ENCODE measurements at places on chromosomes 11 and 22.
A peak's percentile ranks its signal among the peaks of the same experiment; 100 is the strongest.

GRCh38 chr22:50027639-50028537, 15.3 kb upstream of the IL17REL start:
- peaks cover 4% of the 10 kb centered on the region for H3K36me3 ChIP-seq
- peak overlapping the region; percentile 52 for H3K4me3 ChIP-seq
- DNase-seq = no peak

DNA sequence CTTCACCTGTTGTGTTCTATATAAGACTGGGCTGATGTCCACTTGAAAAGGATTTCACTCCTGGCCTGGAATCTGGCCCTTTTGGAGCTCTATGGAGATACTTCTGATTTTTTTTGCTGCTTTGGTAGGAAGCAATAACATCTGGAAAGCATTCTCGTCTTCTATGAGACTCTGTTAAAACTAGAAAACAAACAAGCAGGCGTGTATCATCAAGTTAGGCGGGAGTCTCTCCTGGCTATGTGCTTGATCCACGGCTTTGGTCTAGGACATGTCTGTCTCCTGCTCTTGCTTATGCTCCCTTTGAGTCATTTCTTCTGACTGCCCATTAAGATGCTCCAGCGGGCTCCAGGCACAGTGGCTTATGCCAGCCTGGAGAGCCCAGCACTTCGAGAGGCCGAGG, 121.4 kb upstream of the TTC12 start:
- H3K4me3 ChIP-seq = no peak overlapping the region
- no peaks in the 10 kb centered on the region for H3K4me1 ChIP-seq
- H3K27ac ChIP-seq = no peak overlapping the region
- peaks cover 64% of the 10 kb centered on the region for H3K27me3 ChIP-seq

DNA sequence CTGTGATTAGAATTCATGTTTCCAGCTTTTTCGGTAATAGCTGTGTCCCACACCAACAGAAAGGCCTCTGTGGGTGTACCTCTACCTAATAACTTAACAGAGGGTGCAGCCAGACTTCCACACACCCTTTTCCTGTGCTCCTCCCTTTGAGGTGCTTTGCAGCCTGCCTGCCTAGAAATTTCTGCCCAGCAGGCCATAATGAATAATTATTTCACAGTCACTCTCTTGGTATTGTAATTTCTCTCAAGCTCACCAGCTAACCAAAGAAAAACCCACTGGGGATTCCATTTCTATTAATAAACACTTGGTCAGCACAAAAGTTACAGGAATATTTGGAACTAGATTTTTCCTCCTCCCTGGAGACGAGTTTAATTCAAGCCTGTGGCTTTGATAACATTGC, 13.3 kb downstream of the WT1 start:
- H3K4me3 ChIP-seq = no peak overlapping the region
- H3K4me1 ChIP-seq = peaks cover 12% of the 10 kb centered on the region
- peaks cover under 1% of the 10 kb centered on the region for H3K36me3 ChIP-seq
- no peak for DNase-seq
- H3K27me3 ChIP-seq = peaks cover 54% of the 10 kb centered on the region
- H3K27ac ChIP-seq = no peak overlapping the region

GRCh38 chr22:37148742-37149665, 712 bp downstream of the IL2RB start:
- peaks cover 69% of the 10 kb centered on the region for H3K4me1 ChIP-seq
- DNase-seq = no peak
- H3K27me3 ChIP-seq = no peaks in the 10 kb centered on the region
- peak overlapping the region; percentile 93 for H3K4me3 ChIP-seq

- peak overlapping the region; percentile 88 for H3K27ac ChIP-seq
- H3K27me3 ChIP-seq = no peaks in the 10 kb centered on the region
- peaks cover 5% of the 10 kb centered on the region for H3K36me3 ChIP-seq
These were observed 70.6 kb upstream of the EP300 start for GRCh38 chr22:41021613-41022454.

DNA sequence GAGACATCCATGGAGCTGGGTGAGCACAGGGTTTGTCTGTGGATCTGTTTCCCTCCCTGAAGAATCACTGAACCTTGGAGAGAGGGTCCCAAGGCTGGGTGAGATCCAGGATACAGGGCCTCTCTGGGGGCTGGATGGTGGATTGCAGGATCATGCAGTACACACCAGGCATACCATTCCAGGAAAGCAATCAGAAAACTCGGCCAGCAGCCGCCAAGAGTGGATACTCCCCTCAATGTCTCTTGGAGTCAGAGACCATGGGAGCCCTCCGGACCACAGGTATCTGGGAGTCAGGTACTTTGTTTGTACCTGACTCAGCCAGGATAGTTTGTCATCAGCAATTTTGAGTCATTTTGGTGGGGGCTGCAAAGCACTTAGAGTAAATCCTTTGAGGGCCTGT, 14.6 kb upstream of the SYT13 start:
- no peak for DNase-seq
- H3K27ac ChIP-seq = no peak overlapping the region
- no peaks in the 10 kb centered on the region for H3K4me1 ChIP-seq
- H3K27me3 ChIP-seq = peaks cover 6% of the 10 kb centered on the region

DNA sequence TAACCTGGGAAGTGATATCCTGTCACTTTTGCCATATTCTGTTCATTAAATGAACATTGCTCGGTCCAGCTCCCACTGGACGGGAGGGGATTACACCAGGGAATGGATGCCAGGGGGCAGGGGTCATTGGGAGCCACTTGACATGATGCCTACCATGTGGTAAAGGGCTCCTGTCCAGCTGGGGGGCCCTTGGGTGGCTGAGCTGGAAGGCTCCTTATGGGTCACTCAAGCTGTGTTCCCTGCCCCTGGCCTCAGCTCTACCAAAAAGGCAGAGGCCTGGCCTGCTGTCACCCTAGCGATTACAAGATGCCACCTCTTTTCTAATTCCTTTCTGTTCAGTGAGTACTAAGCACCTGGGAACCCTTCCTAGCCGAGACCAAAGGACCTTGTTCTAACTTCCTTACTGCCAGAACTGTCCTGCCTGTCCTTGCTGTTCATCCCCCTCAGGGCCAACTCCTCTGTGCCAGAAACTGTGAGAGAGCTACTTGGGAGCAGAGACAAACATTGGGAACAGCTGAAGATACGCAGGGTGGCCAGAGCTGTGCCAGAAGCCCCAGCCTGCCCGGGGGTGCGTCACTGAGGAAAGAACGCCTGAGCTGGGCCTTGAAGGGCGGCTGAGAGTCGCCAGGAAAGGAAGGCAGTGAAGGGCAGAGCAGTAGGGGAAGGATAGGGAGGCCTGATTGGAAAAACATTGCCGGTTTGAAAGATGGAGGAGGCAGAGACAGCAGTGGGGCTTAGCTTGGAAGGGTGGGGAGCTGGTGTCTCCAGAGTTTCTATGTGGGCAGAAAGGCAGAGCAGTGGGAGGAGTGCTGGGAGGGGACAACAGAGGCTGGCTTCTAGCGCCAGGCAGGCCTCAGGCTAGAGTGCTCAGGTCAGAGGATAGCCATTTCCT, 12.7 kb upstream of the UVRAG start:
- peaks cover 12% of the 10 kb centered on the region for H3K4me1 ChIP-seq
- H3K36me3 ChIP-seq = peaks cover 1% of the 10 kb centered on the region
- H3K27me3 ChIP-seq = no peaks in the 10 kb centered on the region
- DNase-seq = no peak
- H3K27ac ChIP-seq = no peak overlapping the region
- H3K4me3 ChIP-seq = no peak overlapping the region

DNA sequence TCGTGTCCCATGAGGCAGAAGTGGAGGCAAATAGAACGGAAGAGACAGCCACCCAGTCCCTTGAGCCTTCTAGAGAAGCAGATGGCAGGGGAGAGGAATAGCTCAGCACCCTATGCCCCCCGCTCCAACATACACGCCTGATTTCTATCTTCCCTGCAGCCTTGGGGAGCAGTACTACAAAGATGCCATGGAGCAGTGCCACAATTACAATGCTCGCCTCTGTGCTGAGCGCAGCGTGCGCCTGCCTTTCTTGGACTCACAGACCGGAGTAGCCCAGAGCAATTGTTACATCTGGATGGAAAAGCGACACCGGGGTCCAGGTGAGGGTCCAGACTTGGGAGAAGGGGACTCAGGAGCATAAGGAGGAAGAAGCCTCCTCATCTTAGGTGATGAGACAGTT, 6.6 kb downstream of the DPF2 start:
- DNase-seq = no peak
- no peaks in the 10 kb centered on the region for H3K27me3 ChIP-seq
- peaks cover 47% of the 10 kb centered on the region for H3K36me3 ChIP-seq

DNA sequence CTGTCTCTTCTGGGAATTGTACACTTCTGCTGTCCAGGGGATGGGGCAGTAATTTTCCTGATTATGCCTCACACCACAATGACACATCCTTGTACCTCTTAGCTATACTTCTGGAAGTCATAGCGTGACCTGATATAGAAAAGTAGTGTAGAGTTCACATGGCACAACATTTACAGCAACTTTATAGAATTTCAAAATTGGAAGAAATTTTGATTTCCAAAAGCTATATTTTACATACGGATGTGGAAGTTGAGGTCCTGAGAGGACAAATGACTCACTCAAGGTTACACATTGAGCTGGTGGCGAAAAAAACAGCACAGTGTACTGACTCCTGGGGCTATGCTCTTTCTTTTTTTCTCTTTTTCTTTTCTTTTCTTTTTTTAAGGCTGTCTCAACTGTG, 6.3 kb upstream of the CYP2R1 start:
- DNase-seq = no peak
- H3K27ac ChIP-seq = peak overlapping the region; percentile 36
- H3K36me3 ChIP-seq = no peaks in the 10 kb centered on the region
- H3K4me1 ChIP-seq = no peaks in the 10 kb centered on the region

DNA sequence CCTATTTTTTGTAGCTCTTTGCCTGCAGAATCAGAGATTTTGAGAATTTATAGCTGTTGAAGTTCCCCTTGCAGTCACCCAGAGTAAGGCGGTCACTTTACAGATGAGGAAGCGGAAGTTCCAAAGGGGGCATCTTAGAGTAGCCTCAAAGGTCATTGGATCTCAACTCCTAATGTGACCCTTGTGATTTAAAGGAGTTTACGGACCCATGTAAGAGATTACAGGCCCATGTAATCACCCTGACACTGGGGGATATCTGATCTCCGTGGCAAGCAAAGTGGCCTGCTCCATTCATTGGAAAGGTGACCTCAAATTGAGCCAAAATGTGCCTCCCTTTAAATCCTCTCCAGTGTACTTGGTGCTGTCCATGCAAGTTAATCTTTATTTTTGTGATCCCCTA, 15.7 kb downstream of the P2RX3 start:
- H3K36me3 ChIP-seq = no peaks in the 10 kb centered on the region
- no peak overlapping the region for H3K4me3 ChIP-seq
- H3K27me3 ChIP-seq = peaks cover 12% of the 10 kb centered on the region

GRCh38 chr11:17601676-17602075, 54.6 kb downstream of the OTOG start:
- no peaks in the 10 kb centered on the region for H3K4me1 ChIP-seq
- H3K4me3 ChIP-seq = no peak overlapping the region
- peaks cover 22% of the 10 kb centered on the region for H3K27me3 ChIP-seq
- H3K27ac ChIP-seq = no peak overlapping the region
- peak; percentile 3 for DNase-seq

- H3K27me3 ChIP-seq = peaks cover 19% of the 10 kb centered on the region
- DNase-seq = no peak
- peaks cover 2% of the 10 kb centered on the region for H3K36me3 ChIP-seq
These were observed 20.5 kb upstream of the EFCAB6 start for GRCh38 chr22:43832393-43833265.

- no peak for DNase-seq
- H3K4me3 ChIP-seq = no peak overlapping the region
- H3K4me1 ChIP-seq = no peaks in the 10 kb centered on the region
- no peaks in the 10 kb centered on the region for H3K27me3 ChIP-seq
- peaks cover 34% of the 10 kb centered on the region for H3K36me3 ChIP-seq
These were observed 23.1 kb upstream of the CDC42EP2 start for GRCh38 chr11:65291613-65292012.

DNA sequence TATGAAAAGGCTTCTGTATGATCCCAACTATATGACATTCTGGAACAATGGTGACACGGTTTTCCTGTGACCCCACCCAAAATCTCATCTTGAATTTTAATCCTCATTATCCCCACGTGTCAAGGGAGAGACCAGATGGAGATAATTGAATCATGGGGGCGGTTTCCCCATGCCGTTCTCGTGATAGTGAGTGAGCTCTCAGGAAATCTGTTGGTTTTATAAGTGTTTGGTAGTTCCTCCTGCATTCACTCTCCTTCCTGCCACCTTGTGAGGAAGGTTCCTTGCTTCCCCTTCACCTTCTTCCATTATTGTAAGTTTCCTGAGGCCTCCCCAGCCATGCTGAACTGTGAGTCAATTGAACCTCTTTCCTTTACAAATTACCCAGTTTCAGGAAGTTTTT, 53.1 kb upstream of the TSPAN18 start:
- peaks cover 10% of the 10 kb centered on the region for H3K27me3 ChIP-seq
- no peak for DNase-seq
- no peaks in the 10 kb centered on the region for H3K4me1 ChIP-seq
- H3K27ac ChIP-seq = no peak overlapping the region
- no peak overlapping the region for H3K4me3 ChIP-seq
- no peaks in the 10 kb centered on the region for H3K36me3 ChIP-seq

DNA sequence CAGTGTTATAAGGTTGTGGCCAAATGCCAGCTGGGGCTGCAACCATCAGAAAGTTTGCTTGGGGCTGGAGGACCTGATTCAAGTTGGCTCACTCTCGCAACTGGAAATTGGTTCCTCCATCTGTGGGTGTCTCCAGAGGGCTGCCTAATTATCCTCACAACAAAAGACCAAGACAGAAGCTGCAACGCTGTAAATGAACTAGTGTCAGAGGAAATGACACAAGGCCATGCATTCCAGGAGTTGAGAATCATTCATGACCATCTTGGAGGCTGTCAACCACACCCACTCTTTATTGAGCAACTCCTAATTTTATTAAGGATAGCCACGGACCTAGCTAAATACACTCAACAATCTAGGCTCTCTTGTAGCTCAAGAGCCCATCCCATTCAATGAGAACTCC, 1060.8 kb downstream of the OPCML start:
- no peaks in the 10 kb centered on the region for H3K4me1 ChIP-seq
- H3K36me3 ChIP-seq = no peaks in the 10 kb centered on the region
- no peak overlapping the region for H3K27ac ChIP-seq
- DNase-seq = no peak
- H3K27me3 ChIP-seq = no peaks in the 10 kb centered on the region

- no peak for DNase-seq
- no peaks in the 10 kb centered on the region for H3K4me1 ChIP-seq
- H3K27ac ChIP-seq = no peak overlapping the region
- H3K27me3 ChIP-seq = peaks cover 8% of the 10 kb centered on the region
- H3K4me3 ChIP-seq = no peak overlapping the region
These were observed 254.3 kb upstream of the SESN3 start for GRCh38 chr11:95485115-95485900.
